ENCODE measurements at places on chromosomes 1 and 21.

DNA sequence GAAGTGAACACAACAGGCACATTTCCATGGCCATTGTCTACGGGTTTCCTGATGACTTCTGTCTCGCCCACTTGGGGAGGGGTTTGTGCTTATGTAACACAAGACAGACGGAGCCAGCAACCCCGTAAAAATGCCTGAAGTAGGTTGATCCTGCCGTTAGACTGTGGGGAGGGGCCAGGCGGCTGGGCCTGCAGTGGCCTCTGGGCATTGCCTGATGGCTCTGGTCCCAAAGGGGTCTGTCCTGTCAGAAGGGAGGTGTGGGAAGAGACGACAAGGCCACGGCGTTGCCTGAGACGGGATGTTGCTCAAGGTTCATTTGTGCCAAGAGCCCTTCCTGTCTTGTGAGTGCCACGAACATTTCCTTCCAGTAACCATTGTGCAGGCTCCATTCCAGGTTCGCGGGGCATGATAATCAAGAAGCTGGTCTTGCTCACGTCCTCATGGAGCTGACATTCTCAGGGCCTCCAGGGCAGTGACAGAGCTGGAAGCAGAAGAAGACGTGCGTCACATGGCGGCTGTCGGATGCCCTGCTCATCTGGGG lies 44.7 kb downstream of the ABCG1 start:
- DNase-seq: no peak

DNA sequence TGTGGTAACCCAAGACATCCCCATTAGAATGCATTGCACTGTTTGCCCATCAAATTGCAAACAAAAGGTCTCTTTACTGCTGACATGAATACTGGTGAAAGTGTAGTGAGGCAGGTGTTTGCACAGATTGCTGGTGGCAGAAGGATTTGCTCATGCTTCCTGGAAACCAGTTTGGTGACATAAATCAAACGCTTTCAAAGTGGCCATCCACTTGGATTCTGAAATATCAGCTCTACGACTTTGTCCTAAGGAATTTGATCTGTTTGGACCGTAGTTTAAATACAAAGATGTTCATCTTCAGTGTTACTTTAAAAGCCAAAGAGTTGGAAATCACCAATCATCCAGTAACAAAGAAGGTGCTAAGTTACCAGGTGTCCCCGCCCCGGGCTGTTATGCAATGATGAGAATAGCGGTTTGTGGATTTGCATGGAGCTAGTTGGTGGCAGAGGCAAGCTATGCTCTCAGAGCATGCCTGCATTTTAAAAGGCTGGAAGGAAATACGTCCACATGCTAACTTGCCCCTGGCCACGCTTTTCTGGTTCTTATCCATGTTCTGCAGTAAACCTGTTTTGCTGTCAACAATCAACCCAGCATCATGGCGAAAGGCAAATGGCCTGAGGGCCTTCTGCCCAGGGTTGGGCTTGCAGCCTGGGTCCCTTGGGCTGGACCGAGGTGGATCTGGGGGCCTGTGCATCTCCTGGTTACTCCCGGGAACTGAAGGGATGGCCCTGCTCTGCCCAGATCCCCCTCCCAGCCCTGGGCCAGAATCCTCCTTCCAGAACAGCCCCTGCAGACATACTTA lies 49.2 kb downstream of the UMODL1 start:
- DNase-seq: no peak

- no peak for DNase-seq
Measured at GRCh38 chr1:89587729-89588161, 45.2 kb upstream of the LRRC8C start.

GRCh38 chr21:32611471-32611997 lies 643 bp downstream of the CFAP298 start:
- DNase-seq: peak; percentile 10

- no peak for DNase-seq
Measured at GRCh38 chr1:37629008-37629407, 5.7 kb downstream of the RSPO1 start.

- no peak for DNase-seq
Measured at GRCh38 chr1:58434181-58434580, 112.3 kb downstream of the OMA1 start.

DNA sequence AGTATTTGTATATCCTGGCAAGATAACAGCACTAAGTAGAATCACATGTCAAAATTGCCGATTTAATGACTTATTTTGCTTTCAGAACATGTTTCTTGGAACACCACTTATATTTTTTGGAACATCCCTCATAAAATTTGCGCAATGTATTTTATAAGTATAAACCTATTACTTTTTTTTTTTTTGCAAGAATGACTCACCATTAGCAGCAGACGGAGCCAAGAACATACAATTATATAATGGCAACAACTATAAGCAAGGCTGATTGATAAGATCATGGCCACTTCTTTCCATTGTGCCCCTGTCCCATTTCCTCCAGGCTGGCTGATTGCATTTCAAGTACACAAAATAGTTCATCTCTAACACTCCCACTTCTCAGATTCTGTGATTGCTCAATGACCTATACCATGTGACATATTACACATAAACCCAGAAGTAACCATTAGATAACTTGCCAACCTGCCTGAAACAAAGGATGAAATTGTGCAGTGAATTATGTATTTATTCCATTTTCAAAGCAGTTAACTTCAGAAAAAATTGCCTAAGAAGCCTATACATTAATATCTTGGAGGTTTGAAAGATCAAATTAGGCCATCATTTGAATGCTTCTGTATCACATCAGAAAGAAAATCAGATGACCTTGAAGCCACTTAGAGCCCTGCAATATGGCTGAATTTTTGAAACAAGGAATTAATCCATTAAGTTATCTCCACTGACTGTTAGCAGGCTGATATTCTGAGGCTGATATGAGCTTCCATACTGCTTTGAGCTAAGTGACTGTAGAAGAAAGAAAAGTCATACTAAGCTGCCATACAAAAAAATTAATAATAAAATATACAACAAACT lies 77.8 kb upstream of the PRMT6 start:
- no peak for DNase-seq

DNA sequence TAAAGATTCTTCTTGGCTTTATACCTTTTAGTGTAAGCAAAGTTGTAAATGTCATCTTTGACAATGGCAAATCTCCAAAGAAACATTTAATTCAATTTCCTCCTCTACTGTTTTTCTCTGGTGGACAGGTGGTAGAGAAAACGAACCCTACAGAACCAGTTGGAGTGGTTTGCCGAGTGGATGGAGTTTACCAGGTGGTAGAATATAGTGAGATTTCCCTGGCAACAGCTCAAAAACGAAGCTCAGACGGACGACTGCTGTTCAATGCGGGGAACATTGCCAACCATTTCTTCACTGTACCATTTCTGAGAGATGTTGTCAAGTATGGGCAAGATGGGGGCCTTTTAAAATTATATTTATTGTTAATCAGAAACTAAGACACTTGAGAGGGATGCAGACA lies 25.8 kb downstream of the UAP1 start:
- DNase-seq: no peak

GRCh38 chr1:55767171-55767570 lies 552.0 kb upstream of the USP24 start:
- no peak for DNase-seq

DNA sequence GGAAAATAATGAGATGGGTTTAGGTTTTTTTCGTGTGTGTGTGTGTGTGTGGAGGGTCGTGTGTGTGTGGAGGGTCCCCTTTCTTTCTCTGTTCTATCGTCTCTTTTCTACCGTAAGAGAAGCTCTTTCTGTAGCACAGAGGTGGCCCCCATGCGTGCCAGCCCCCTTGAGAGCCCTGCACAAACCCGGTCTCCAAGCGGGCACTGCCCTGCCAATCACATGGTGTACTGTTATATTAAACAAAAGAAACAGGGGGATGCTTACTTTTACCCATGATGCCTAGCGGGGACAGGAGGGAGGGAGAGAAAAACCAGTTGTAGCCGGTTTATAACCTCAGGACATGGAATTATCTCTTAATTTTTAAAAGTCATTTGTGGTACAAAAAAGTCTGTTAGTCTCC lies 41.0 kb downstream of the GATAD2B start:
- no peak for DNase-seq

DNA sequence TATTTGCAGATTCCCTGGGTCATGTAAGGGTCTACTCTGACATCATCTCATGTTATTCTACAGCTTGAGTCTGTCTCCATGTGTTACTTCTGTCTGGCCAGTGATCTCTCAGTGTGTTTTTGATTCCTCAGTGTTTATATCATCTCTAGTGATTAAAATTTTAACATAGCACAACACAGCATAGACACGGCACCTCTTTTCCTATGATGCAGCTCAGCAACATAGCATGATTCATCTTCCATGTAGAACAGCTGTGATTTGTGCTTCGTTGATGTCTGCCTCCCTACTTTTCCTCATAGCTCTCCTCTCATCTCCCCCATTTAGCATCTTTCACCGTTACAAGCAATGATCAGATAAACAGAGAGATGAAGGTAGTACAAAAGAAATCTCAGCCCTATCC lies 163.9 kb upstream of the DPT start:
- no peak for DNase-seq

- no peak for DNase-seq
Measured at GRCh38 chr1:192633533-192634253, 2.3 kb upstream of the RGS13 start.

GRCh38 chr1:107529511-107530149 lies 388.8 kb downstream of the NTNG1 start:
- DNase-seq: no peak

- no peak for DNase-seq
Measured at GRCh38 chr1:243465081-243465480, 209.2 kb downstream of the SDCCAG8 start.

DNA sequence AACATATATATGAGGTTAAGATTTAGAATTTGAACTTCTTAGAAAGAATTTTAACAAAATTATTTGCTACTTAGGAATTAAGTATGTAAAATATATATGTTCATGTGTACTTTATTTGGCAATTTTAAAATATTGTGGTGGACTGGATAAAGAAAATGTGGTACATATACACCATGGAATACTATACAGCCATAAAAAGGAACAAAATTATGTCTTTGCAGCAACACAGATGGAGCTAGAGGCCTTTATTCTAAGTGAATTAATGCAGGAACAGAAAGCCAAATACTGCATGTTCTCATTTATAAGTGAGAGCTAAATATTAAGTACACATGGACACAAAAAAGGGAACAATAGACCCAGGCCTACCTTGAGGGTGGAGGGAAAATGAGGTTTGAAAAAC lies 72.2 kb upstream of the FMN2 start:
- DNase-seq: no peak

DNA sequence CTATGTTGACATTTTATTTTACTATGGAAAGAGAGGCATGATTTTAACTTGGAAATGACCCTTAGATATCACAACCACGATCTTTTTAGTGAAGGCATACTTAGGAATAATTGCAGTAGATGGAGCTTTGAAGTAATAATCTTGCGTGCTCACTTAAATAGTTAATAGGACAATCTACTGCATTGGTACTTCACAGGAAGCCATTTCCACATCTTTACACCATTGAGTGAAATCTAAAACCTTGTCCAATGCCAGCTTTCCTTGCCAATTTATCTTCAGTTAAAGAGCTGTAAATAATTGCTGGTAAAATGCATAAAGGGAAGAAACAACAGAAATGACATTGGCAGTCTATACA lies 586.3 kb downstream of the ADGRL2 start:
- no peak for DNase-seq

DNA sequence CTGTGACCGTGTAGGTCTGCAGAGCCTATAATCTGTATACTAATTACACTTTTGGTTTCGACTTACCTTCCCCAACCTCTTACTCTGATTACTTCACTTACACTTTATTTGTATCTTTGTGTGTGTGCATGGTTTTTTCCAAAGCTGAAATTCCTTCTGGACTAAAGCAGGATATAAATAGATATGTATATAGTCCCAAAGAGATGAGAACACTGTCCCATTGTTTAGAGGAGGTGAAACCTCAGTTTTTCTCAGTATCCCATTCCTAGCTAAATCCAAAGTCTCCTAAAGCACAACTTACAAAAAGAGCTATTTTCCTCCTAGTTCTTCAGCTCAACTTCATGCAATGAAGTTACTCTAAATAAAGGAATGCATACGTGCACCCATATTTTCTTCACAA lies 442.2 kb downstream of the SMYD3 start:
- no peak for DNase-seq

GRCh38 chr1:4108758-4109627 lies 208.9 kb upstream of the C1orf174 start:
- DNase-seq: no peak

DNA sequence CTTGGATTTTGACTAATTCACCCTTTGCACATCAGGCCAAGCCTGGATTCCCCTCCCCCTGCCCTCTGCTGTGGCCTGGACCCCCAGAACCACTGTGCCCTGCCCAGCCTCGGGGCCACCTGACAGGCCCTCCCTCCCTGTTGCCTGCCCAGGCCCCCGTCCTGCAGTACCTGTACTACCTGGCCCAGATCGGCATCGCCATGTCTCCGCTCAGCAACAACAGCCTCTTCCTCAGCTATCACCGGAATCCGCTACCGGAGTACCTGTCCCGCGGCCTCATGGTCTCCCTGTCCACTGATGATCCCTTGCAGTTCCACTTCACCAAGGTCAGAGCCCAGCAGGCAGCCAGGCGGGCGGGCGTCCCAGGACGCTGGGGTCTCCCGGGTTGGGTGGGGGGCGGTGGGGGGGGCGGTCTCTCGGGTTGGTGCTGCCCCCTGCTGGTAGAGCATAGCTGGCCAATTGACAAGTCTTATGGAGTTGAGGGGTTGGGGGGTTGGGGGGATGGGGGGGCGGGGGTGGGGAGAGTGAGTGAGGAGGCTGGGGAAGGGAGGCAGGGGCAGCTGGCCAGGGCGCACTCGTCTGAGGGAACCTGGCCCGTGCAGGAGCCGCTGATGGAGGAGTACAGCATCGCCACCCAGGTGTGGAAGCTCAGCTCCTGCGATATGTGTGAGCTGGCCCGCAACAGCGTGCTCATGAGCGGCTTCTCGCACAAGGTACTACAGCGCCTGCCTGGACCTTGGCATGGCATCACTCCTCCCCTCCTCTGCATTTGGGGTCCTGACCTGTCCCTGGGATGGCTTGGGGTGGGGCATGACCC lies 10.7 kb downstream of the AMPD2 start:
- no peak for DNase-seq

- DNase-seq: no peak
Measured at GRCh38 chr1:28280977-28281381, 21.7 kb downstream of the SESN2 start.

DNA sequence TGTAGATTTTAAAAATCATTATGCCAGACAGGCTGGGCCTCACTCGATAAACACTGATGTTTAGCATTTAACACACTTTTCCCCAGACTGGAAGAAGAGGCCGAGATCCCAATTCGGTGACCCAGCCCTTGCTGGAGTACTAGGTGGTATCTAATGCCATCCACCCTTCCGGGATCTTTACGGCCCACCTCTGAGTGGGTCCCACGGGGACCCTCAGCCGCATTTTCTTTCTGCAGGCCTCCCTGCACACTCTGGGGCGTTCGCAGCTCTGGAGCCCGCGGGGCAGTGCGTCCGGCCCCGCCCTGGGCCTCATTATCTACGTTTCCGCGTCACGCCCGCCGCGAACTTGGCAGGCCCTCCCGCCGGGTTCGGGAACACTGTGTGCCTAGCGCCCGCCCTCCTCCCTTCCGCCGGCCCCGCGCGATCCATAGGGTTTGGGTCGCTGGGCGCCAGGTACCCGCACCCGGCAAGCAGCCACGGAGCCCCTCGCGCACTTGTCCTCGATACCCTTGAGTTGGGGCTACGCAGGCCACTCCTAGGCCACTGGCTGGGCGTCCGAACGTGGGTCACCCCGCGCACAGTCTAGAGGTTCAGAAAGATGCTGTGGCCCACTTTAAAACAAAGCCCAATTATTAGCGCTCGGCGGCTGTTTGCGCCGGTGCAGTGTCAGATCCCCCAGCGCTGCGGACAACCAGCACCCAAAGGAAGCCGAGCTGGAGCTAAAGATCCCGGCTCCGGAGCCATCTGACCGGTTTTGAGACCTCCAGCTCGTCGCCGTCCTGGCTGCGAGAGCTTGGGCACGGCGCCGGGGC lies 950 bp upstream of the EVA1C start:
- peak; percentile 55 for DNase-seq
